Stimulated activated CD8-positive, alpha-beta memory T cell treated with anti-CD3 and anti-CD28 coated beads, Interleukin-2, amount 100 ng/mL, for 48 hours (primary cell): ENCODE measurements at places on chromosomes 2 and 18.

- no peak for DNase-seq
Observed at GRCh38 chr2:215937190-215937589, 76.2 kb downstream of the MREG start.

DNA sequence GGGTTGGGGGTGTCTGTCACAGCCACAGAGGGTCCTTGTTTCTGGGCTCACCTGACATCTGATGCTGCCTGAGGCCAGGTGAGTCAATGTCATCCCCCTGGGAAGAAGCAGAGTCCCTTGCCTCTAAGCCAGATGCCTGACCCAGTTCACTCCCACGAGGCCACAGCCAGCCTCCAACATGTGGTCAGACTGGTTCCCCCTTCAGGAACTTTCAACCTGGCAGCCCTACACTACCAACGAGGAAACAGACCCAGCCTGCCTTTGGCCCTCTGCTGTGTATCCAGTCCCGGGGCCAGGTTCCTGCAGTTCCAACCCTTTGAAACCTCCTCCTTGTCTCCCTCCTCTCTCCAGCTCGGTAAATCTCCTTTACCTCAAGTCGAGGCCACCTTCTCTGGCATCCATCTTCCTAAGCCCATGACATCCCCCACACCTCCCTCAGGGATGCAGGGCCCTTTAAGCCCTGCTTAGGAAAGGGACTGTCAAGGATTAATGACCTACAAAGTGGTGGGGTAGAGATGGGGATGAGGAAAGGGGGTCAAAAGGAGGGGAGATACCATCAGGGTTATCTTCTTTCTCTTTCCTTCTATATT is 49.2 kb upstream of the SMAD2 start:
- no peak for DNase-seq

DNA sequence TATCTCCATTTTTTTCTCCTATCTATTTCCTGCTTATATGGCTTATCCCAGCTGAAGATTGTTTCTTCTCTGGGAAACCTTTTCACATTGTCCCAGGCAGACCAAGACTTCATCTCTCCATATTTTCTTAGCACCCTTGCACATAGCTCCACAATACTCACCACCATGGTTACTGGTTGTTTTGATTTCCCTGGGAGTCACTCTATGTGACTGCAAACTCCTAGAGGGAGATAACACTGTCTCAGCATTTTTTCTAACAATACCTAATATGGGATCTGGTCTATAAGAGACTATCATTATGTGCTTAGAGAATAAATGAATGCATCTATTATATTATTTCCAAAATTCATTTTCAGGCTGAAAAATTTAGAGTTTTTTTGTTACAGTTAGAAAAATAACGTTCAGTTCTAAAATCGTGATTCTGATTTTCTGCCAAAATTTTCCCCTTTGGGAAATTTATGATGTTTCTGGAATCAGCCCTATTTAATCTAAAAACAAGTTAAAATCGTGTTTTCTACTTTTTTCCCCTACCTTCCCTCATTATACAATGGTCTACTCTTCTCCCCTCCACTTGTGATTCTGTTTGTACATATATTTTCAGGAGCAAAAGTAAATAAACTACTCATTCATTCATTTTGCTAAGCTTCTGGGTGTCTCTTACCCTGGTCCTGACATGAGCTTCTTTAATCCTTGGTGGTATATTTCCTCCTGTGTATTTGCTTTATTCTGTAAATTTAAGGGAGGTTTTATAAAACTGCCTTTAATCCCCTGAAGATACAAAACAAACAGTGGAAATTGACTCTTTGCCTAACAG is 95.4 kb downstream of the HNMT start:
- DNase-seq: no peak

GRCh38 chr18:76446321-76447257 is 48.5 kb downstream of the ZNF516 start:
- no peak for DNase-seq

- no peak for DNase-seq
Observed at GRCh38 chr2:239026711-239027361, 179.0 kb downstream of the TWIST2 start.

DNA sequence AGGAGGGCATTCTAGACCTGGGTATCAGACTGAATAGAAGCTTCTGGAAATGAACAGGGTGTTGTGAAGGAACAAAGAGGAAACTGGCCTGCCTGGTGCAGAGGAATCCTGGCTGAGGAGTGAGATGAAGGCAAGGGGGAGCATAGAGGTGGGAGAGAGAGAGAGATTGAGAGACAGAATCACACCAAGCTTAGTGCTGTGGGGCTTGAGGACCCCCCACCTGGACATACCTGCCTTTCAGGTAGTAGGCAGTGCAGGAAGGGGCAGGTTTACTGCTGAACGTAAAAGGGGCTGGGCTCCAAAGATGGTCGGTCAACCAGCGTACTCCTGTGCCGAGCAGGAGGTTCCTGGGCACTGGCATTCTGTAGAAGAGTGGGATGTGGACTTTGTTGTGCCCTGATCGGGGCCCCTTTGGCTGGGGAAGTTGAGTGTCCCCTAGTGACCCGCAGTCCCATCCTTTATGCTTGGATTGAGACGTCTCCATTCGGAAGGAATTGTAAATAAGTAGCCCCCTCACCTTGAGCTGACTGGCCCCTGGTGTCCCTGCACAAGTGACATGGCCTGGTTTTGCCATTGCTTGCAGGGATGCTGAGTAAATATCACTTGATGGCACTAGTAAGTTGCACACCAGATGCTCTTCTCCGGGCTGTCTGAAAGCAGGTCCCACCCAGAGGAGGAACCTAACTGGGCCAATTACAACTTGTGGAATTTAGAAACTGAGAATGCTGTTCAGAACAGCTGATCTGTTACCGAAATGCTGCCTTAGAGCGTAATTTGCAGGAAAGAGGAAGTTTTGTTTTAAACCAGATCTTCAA is 1.4 kb downstream of the UBE2F start:
- DNase-seq: no peak

DNA sequence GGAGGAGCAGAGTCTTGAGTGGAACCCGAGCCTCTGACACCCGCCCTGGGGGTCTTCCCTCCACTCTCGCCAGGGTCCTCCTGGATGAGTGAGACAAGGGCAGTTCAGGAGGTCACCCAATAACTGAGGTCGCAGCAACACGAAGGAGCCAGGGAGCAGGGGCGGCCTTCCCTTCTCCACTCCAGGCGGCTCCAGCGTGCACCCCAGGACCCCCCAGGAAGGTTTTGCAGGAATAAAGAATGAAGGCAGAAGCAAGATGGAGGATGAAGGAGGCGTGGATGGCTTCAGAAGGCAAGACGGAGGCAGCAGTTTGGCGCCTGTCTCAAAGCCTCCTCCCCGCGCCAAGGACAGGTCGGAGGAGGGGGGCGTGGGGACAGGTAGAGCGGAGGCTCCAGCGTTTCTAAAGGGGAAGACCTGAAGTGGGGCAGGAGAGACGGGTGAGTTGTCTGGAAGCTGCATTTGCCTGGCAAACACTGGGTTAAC is 579 bp upstream of the ITM2C start:
- DNase-seq: no peak

- no peak for DNase-seq
Observed at GRCh38 chr2:42756966-42757513, 6.9 kb downstream of the OXER1 start.

DNA sequence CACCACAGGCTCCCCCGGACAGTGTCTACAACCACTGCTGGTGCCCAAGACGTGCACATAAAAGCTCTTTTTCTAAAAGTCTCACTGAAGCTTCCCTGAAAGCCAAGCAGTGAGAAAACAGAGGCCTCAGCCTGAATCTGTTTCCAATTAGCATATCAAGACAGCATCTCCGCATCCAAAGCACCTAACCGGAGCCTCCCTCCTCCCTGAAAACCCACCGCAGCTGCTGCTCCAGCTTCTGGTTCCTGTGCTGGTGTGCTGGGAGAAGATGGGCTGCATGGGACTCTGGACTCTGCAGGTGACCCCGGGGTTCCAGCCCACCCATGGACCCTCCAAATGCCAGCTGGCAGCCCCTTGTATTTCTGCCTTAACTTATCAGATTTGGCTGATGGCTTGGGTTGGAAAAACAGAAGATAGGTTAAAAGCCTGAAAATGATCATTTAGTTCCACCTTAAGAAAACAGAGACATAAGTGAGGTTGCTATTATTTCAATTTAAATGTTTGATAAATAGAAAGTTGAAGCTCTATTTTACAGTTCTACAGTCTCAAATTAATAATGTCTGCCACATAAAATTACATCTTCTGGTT is 103.3 kb downstream of the TMEM18 start:
- DNase-seq: no peak

- DNase-seq: peak; percentile 87
Observed at GRCh38 chr2:96638144-96639121, at the start of gene KANSL3. Gene KANSL3, minus strand, starts transcription at chr2:96638312. Its CDS starts 1,177 bp downstream, at chr2:96637135.

- no peak for DNase-seq
Observed at GRCh38 chr2:32745191-32745590, 117.3 kb downstream of the TTC27 start.

DNA sequence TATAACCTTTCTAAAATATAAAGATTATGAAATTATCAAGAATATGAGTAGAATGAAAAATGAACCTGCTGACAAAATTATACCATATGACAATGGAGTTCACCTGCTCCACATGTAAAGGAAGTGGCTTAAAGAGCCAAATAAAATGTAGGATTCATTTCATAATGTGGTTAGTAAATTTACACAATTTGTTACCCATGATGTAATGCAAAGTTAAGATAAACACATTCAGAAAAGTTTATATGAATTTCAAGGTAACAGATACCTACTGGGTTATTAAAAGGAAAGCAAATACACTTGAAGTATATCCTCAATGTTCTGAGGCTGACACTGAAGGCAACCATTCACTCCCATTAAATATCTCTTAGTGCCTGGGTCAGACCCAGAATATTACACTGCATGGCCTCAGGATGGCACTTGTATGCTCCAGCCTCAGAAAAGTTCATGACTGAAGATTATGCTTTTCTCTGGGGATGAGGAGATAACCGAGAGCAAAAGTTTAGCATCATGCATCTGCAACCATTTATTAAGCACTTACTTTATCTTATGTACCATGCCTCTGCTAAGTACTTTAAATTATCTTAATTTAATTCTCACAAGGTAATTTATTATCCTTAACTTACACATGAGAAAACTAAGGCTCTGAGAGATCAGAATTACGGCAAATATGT is 6.2 kb downstream of the STRN start:
- DNase-seq: no peak

GRCh38 chr2:105697781-105698449 is 46.8 kb upstream of the NCK2 start:
- DNase-seq: no peak

GRCh38 chr18:59096098-59096789 is 43.4 kb upstream of the SEC11C start:
- no peak for DNase-seq

DNA sequence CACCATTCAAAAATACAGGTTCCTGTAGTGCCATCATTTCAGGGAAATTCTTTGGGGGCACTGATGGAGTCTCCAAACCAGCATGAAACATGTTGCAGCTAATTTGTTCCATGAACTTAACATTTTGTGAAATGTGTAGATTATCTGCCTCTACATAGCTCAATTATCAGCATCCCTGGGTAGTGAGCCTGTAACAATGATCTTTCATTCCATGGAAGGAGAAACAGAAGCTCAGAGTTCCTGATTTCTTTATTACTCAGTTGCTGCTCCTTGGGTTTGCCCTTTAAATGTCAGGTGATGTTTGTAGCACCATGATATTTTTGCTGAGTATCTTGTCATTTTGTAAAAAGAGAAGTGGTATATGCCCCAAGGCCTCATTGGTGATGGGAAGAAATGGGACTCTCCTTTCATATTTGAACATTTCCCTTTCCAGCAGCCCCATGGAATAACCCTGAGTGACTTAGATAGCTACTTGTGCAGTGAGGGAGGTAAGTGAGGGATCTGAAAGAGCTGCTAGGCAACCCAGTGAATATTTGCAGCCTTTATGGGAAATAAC is 146.9 kb downstream of the CERS6 start:
- no peak for DNase-seq

DNA sequence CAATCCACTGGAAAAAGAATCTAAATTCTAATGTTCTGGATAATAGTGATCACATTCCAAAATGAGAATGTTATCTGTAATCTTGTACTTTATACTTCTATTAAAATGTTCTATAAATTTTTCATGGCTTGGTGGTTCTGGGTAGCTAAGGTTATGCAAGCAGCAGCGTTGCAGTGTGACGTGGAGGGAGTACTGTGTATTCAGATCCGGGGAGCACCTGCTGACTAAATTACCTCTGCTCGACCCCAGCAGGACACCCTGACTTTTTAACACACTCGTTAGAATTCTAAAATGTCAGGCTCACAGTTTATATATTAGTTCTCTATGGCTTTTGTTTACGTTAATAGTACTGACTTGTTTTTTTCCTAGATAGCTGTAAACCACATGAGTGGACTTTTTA is 13.0 kb downstream of the ATIC start:
- no peak for DNase-seq

- DNase-seq: no peak
Observed at GRCh38 chr2:150572961-150573395, 85.5 kb upstream of the RND3 start.

GRCh38 chr2:233430081-233430480 is 75.8 kb downstream of the DGKD start:
- no peak for DNase-seq

DNA sequence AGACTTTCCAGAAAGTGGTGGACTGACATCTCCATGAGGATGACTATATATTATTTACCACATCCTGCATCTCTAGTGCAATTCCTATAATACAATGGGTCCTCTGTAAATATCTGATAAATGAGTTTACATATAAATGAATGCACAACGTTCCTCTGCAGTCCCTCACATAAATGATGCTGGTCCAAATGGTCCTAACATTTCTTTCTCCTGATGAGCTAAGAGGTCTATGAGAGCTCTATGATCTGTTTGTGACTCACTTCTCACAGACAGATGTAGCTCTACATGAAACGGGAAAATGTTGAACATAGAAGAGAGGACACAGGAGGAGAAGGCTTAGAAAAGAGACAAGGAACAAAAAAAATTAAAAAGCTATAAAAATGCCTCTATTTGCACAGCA is 201.2 kb upstream of the PIK3C3 start:
- DNase-seq: no peak

GRCh38 chr2:11758647-11759046 is 12.2 kb downstream of the LPIN1 start:
- no peak for DNase-seq

- no peak for DNase-seq
Observed at GRCh38 chr18:46621111-46621766, 35.8 kb downstream of the LOXHD1 start.

- DNase-seq: no peak
Observed at GRCh38 chr2:218983263-218983933, 1.6 kb downstream of the FEV start.

GRCh38 chr2:234964631-234965461 is 13.0 kb downstream of the SH3BP4 start:
- no peak for DNase-seq
